ENCODE measurements at places on chromosomes 7 and 10.

DNA sequence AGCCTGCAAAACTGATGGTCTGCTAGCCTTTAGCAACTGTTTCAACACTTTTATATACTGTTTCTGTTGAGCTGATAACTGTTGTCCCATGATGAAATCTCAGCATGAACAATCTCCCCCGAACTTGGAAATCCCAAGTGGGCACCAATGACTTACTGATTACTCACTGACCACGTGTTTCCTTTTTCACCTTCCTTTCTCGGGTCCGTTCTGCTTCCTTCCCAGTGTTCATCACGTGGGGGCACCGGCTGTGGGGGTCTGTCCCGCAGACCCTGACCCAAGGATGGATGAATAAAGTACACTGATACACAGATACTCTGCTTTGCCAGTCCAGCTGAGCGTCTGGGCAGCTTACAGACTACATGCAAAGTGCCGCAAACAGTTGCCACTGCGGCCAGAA lies 39.0 kb upstream of the RASGEF1A start:
- H3K27me3 ChIP-seq = peaks cover 62% of the 10 kb centered on the region
- peaks cover 16% of the 10 kb centered on the region for H3K4me1 ChIP-seq
- no peak overlapping the region for H3K27ac ChIP-seq
- no peaks in the 10 kb centered on the region for H3K36me3 ChIP-seq

DNA sequence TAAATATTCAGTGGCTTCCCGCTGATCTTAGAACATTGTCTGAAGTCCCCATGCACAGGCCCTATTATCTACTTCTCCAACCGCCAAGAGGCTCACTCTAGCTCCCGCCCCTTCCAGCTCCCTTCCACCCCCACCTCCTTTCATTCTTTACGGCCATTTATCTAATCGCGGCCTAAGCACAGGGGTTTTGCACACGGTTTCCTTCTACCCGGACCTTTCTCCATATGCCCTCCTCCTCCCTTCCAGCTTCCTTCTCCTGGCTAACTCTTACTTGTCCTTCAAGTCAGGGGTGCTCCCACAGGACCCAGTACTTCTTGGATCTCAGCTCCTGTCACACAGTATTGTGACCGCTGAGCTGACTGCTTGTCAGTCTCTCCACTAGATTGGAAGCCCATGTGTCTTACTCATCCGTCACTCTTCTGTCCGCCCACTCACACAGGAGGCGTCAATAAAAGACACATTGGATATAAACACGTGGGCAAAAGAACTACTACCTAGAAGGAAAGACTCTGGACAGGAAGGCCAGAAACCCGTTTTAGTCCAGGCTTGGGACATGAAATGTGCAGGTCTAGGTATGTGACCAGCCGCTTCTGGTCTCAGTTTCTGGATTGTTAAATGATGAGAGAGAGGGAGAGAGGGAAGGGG lies 20.2 kb upstream of the HPS1 start:
- peak overlapping the region; percentile 97 for H3K4me3 ChIP-seq
- H3K27ac ChIP-seq = peak overlapping the region; percentile 91
- H3K27me3 ChIP-seq = peaks cover 16% of the 10 kb centered on the region
- no peaks in the 10 kb centered on the region for H3K36me3 ChIP-seq

GRCh38 chr7:70591643-70592042 lies 540.3 kb upstream of the GALNT17 start:
- H3K27me3 ChIP-seq = peaks cover 17% of the 10 kb centered on the region
- H3K4me3 ChIP-seq = no peak overlapping the region
- ATAC-seq = no peak
- no peak overlapping the region for H3K27ac ChIP-seq
- H3K36me3 ChIP-seq = peaks cover 8% of the 10 kb centered on the region
- peaks cover 16% of the 10 kb centered on the region for H3K4me1 ChIP-seq

DNA sequence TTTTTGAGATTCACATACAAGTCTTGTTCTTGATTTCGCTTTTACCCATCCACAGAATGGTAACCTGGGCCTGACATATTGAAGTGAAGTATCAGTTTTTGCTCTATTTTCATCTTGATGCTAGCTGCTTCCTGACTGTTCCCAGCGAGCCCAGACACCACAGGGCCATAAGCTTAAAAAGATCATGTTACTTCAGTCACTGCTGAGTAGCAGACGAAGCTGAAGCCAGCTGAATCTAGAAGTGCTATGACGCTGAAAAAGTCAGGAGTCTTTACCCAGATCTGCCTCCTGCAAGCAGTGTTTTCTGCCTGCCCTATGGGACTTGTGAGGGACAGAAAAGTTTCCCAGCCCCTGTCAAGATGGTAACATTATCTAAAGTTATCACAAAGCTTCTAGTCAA lies 2.7 kb upstream of the PRXL2A start:
- H3K27ac ChIP-seq = no peak overlapping the region
- H3K4me1 ChIP-seq = peaks cover 16% of the 10 kb centered on the region
- no peak for ATAC-seq
- no peak overlapping the region for H3K4me3 ChIP-seq

DNA sequence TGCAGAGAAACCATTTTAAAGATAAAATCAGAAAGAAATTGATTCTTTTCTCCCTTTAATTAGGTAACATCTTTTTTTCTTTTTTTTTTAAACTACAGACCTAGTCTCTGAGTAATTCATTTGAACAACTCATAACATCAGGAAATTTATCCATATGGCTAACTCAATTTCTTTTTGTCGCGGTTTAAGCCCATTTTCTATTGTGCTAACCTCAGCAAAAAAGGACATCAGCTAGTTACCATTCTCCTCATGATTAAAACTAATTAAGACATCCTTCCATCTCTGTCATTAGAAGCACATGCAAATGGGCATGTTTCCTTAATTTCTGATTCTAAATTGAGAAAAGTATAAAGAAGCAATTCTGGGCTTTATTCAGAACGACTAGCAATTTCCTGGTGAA lies 57.8 kb downstream of the ANK3 start:
- no peak for ATAC-seq
- H3K27me3 ChIP-seq = no peaks in the 10 kb centered on the region
- no peak overlapping the region for H3K4me3 ChIP-seq

DNA sequence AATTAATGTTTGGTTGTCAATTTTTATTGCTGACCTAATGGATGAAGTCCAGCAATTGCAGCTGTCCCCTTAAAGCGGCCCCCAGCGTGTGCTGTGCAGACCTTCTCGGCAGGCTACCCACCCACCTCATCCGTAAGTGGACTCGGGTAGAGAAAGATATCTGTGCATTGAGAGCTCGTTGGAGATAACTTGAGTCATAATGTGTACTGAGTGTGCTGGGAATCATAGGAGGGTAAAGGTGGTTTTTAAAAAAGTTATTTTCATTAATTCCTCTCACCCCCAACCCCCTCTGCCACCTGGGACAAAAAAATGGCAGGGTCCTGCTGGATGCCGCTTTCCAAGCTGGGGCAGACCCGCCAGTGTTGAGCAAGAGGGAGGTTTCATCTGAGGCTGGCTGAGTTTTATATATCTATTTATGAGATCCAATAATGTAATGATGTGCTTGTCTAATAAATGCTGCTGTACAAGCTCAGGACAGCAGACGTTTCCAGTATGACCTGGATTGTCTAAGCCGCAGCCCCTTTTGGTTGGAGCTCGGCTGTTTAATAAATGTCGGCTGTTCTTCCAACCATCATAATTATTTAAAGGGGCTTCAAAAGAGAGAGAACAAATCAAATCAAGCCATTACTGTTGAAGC lies 119.1 kb downstream of the NKX6-2 start:
- peaks cover 16% of the 10 kb centered on the region for H3K4me1 ChIP-seq
- peaks cover 13% of the 10 kb centered on the region for H3K36me3 ChIP-seq
- no peak overlapping the region for H3K4me3 ChIP-seq

GRCh38 chr7:31082017-31082416 lies 29.9 kb downstream of the ADCYAP1R1 start:
- ATAC-seq = no peak
- no peaks in the 10 kb centered on the region for H3K4me1 ChIP-seq
- H3K4me3 ChIP-seq = no peak overlapping the region

DNA sequence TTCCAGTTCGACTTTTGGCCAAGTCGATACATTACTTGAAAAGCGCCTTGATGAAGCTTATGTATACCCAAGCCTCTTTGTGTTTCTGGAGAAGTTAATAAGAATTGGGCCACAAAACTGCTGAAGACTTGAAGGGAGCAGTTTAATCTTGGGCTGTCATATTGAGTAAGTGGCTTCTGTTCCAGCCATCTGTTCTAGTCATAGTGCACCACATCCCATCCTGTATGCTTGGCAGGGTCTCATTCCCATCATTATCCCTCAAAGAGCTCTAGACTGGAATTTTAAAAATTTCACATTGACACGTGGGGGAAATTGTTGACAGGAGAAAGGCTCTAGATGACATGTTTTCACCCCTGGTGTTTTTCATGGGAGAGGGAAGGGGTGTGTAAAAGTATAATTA lies 196.6 kb upstream of the PLPP4 start:
- no peak overlapping the region for H3K4me3 ChIP-seq
- H3K36me3 ChIP-seq = no peaks in the 10 kb centered on the region
- peaks cover 52% of the 10 kb centered on the region for H3K27me3 ChIP-seq
- ATAC-seq = no peak

GRCh38 chr10:70286616-70287015 lies 2.8 kb upstream of the NPFFR1 start:
- no peak overlapping the region for H3K27ac ChIP-seq
- H3K36me3 ChIP-seq = no peaks in the 10 kb centered on the region
- peaks cover 5% of the 10 kb centered on the region for H3K4me1 ChIP-seq
- no peak overlapping the region for H3K4me3 ChIP-seq

GRCh38 chr10:112904000-112904399 lies 46.0 kb upstream of the TCF7L2 start:
- H3K4me3 ChIP-seq = no peak overlapping the region
- ATAC-seq = no peak
- H3K27me3 ChIP-seq = peaks cover 9% of the 10 kb centered on the region
- H3K4me1 ChIP-seq = no peaks in the 10 kb centered on the region

DNA sequence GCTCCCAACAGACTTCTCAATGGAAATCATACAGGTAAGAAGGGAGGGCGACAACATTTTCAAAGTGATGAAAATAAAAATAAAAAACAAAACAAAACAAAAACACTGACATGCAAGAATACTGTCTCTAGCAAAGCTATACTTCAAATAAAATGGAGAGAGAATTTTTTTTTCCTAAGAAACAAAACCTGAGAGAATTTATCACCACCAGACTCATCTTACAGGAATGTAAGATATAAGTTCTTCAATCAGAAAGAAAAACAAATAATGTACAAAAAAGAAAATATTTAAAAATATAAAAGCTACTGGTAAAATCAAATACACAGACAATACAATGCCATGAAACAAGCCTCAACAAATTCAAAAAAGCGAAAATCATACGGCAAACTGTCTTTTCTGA lies 113.2 kb downstream of the NRBF2 start:
- ATAC-seq = no peak
- H3K36me3 ChIP-seq = peaks cover 41% of the 10 kb centered on the region
- no peak overlapping the region for H3K4me3 ChIP-seq
- H3K4me1 ChIP-seq = peaks cover 71% of the 10 kb centered on the region

DNA sequence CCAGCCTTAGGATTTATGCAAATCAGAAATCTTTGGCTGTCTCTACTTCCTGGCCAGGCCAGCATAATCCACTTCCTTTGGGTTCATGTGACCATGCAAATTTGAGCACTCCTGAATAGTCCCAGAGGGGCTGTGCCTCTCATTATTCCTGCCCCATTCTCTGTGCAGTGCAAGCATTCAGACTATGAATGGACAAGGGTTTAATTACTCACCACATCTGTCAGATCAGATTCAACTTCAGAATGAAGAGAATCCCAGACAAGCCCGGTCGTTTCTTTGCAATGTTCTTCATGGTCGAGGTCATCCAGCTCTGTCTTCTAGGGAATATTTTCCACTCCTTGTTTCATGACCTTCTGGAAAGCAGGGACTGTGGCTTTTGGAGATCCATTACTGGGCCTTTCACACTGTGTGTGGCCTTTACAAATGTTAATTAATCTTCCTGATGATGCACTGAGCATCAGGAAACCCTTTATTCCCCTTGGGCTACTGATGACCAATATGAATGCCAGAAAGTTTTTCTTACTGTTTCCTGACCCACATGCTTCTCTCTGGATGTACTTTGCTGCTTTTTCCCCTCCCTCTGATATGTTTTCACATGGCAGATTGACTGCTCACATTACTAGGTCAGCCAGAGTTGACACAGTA lies 217.6 kb upstream of the TCF7L2 start:
- no peaks in the 10 kb centered on the region for H3K27me3 ChIP-seq
- H3K4me1 ChIP-seq = peaks cover 5% of the 10 kb centered on the region
- no peak overlapping the region for H3K4me3 ChIP-seq
- no peak for ATAC-seq

GRCh38 chr10:1644191-1644711 lies 93.1 kb downstream of the ADARB2 start:
- H3K36me3 ChIP-seq = no peaks in the 10 kb centered on the region
- no peak overlapping the region for H3K4me3 ChIP-seq
- H3K4me1 ChIP-seq = peaks cover 28% of the 10 kb centered on the region
- H3K27ac ChIP-seq = no peak overlapping the region
- H3K27me3 ChIP-seq = peaks cover 34% of the 10 kb centered on the region

GRCh38 chr7:41047789-41048191 lies 655.1 kb downstream of the INHBA start:
- no peaks in the 10 kb centered on the region for H3K27me3 ChIP-seq
- no peak for ATAC-seq
- H3K4me3 ChIP-seq = no peak overlapping the region
- H3K27ac ChIP-seq = no peak overlapping the region
- H3K4me1 ChIP-seq = no peaks in the 10 kb centered on the region
- H3K36me3 ChIP-seq = no peaks in the 10 kb centered on the region

- H3K36me3 ChIP-seq = no peaks in the 10 kb centered on the region
- H3K4me3 ChIP-seq = no peak overlapping the region
- ATAC-seq = no peak
- H3K27ac ChIP-seq = no peak overlapping the region
- no peaks in the 10 kb centered on the region for H3K27me3 ChIP-seq
Measured at GRCh38 chr10:106360870-106361269, 803.6 kb downstream of the SORCS1 start.

DNA sequence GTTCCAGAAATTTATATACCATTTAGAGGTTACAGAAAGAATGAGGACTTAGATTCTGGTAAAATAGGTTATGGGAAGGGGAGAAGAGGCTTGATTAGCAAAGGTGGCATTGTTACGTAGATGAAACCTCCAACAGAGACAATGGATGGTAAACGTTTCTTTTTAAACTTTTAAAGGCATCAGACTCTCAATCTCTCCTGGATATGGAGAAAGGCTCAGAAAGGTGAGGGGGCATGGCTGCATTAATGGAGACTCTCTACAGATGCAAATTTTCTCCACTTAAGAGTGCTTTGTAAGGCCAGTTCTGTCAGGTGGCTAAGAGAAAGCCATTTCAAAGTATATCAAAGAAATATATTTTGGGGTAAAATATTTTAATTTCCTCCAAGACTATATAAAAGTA lies 240.9 kb upstream of the PTER start:
- H3K4me1 ChIP-seq = no peaks in the 10 kb centered on the region
- no peak overlapping the region for H3K27ac ChIP-seq
- no peak overlapping the region for H3K4me3 ChIP-seq
- no peaks in the 10 kb centered on the region for H3K36me3 ChIP-seq

- H3K27me3 ChIP-seq = no peaks in the 10 kb centered on the region
- no peak overlapping the region for H3K27ac ChIP-seq
- ATAC-seq = no peak
- no peak overlapping the region for H3K4me3 ChIP-seq
- peaks cover 57% of the 10 kb centered on the region for H3K36me3 ChIP-seq
Measured at GRCh38 chr7:123548406-123548805, 9.2 kb downstream of the NDUFA5 start.

Data from stimulated activated memory B cell treated with anti-CD40 and anti-IgM and Interleukin-4, amounts not matched to agents 10 μg/mL and 1 μg/mL and 100 μg/mL, for 72 hours (primary cell).